Activated T-cell treated with anti-CD3 and anti-CD28 coated beads, Interleukin-2, amount 50 U/mL, for 48 hours (primary cell): ENCODE measurements at places on chromosomes 3 and 15.
A peak's percentile ranks its signal among the peaks of the same experiment; 100 is the strongest.

- DNase-seq, result no peak
Observed at GRCh38 chr15:89028036-89028435, 60.2 kb upstream of the ABHD2 start.

DNA sequence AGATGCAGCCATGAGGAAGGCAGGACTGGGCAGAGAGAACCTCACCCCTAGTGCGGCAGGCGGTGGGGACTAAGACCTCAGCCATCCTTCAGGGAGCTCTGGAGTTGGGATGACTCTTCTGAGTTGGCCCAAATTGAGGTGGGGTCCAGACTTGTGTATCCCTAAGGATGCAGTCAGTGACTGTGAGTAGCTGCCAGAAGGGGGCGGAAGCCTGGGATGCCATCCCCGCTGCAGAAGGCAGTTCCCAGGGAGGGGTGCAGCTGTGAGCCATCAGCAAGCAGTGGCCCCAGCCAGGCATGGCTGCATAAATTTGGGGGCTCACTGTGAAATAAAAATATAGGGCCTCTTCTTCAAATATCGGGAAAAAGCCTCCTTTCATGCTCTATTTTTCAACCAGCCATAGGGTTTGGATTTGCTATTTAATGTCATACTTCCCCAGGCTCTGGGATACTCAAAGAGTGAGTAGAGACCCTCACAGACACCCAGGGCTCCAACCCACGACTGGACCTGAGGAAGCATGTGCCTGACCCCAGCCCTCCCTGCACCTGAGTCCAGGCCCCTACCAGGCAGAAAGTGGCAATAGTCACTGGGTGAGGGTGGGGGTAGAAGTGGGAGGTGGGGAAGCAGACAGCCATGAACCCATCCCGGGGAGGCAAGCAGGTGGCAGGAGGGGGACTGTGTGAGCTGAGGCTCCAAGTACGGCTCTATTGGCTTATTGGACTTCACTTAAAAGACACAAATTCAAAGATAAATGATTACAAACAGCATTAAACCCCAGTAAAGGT, 30.5 kb downstream of the GRK7 start:
- no peak for DNase-seq

DNA sequence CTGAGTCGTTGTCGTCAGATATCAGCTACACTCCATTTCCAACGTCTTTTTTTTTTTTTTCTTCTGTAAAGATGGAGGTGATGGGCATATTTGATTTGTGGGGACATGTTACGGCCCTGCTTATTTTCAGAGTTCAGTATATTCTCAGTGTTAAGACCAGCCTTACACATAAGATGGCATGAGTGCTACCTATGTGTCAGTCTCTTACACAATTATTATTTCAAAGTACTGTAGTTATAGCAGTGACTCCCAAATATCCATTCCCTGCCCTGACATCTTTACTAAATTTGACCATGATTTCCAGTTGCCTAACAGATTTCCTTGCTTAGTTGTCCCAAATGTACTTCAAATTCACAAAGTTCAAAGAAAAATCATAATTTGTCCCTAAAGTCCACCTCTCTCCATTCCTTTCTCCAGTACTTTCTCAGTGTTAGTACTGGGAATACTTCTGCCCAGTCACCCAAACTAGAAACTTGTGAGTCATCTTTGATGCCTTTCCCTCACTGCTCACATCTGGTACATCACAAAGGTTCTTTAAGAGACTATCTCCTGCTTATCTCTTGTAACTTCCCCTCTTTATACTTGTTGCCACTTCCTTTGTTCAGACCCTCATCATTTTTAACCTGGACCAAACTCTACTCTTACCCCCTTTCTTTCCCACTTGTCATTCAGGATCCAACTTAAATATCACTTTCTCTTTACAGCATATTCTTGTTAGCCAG, 67.0 kb downstream of the ZNF609 start:
- no peak for DNase-seq

DNA sequence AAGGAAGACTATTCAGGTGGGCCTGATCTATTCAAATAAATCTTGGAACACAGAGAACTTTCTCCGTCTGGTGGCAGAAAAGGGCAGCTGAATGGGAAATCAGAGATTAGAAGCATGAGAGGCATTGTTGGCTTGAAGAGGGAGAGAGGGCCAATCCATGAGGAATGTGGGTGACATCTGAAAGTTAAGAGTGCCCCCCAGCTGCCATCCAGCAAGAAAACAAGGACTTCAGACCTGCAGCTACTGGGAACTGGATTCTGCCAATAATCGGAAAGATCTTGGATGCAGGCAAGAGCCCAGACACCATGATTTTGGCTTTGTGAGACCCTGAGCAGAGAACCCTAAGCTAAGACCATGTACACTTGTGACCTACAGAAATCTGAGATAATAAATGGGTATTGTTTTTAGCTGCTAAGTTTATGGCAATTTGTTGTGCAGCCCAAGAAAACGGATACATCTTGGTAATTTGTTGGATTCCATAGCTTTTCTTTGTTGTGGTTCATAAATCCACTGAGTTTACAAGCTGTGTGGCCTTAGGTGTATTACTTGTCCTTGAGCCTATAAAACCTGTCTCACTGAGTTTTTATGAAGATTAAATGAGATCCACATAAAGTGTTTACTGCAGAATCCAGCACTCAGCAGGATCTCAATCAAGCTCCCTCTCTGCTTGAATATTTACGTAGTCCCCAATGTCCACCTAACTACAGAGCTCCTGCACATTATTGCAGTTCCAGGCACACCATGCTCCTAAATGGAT, 82.1 kb upstream of the PRTG start:
- DNase-seq, result no peak

- DNase-seq, result no peak
Observed at GRCh38 chr15:63351170-63351569, 30.5 kb downstream of the CA12 start.

DNA sequence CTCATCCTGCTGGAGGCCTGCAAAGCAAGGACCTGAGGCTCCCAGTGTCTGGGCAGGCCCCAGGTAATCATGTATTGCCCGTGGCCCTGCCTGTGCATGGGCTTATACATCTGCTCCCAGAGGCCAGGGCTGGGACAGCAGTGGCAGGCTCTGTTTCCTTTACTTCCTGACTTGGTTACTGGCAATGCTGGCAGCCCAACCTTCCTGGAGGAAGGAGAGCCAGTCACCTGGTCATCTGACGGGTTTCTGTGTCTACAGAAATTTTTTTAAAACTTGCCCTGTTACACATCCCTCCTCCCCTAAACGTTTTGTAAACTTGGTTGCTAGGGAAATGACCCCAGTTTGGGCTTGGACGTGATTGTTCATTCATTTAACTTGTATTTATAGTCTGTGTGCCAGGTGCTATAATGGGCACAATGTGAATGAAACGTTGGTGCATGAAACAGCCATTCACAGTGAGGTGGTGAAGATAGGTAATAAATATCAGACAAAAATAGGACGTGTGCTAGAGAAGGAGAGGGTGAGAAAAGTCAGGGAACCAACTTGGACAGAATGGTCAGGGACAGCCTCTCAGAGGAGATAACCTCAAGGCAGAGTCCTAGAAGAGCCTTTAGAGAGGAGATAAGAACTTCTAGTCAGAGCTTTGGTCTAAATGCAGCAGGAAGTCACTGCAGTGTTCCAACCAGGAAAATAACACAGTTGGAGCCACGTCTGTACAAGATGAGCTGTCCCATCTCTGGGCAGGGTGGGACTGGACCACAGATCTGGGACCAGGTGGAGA, 14.1 kb downstream of the TEX264 start:
- no peak for DNase-seq

DNA sequence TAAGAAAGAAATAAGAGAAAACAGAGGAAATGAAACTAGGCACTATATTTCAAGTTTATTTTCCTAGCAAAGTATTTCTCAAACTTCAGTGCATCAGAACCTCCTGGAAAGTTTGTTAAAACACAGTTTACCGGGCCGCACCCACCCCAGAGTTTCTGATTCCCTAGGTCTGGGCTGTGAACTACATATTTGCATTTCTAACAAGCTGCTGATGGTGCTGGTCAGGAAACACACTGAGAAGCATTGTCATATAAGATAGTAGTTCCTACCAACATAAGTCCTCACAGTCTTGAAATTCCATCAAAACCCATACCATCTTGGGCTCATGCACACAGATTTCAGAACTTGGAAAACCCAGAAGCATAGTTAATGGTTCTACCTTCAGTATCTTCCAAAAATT, 8.3 kb downstream of the SLC9A9 start:
- no peak for DNase-seq

GRCh38 chr3:66198437-66199088, 22.2 kb upstream of the SLC25A26 start:
- DNase-seq, result no peak

DNA sequence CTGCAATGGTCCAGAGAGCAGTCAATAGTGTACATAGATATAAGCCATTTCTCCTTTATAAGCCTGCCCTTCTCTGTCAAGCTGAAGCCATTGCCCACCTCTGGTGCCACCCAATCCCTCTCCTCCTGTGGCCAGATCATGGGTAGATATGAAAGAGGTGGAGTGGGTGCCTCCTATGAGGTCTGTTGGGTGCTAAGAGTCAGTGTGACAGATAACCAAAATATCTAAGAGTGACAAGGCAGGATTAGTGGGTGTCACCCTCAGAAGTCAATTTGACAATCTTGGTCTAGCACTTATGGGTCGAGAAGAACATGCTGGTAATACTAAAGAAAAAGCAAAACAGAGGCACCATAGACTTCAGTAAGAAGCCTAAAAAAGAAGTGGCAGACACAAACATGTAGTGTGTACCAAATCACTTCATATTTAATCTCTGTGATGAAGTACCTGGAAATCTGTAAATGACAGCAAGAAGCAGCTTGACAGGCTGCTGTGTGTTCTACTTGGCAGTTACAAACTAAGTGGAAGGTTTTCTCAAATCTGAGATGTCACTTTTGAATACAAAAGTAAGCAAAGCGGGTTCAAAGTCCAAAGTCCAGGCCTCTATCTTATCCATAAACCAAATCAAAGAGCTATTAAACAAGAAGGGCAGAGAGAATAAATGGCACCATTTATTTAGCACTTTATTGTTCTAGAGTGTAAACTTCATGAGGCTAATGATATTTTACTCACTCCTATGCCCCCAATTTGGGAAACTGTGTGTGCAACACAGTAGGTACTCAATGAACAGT, 118.9 kb upstream of the EOMES start:
- DNase-seq, result no peak

- DNase-seq, result no peak
Observed at GRCh38 chr15:82838096-82838735, 28.8 kb downstream of the WHAMM start.

- DNase-seq, result no peak
Observed at GRCh38 chr3:18847583-18848197, 300.6 kb upstream of the KCNH8 start.

- no peak for DNase-seq
Observed at GRCh38 chr3:79866162-79866561, 98.4 kb upstream of the ROBO1 start.

- DNase-seq, result no peak
Observed at GRCh38 chr3:114796796-114797195, 350.3 kb downstream of the ZBTB20 start.

- no peak for DNase-seq
Observed at GRCh38 chr3:195040773-195041520, 230.0 kb downstream of the XXYLT1 start.

- DNase-seq, result peak; percentile 55
Observed at GRCh38 chr3:115790759-115791158, 167.4 kb downstream of the GAP43 start.

GRCh38 chr3:9715764-9716437, 12.3 kb downstream of the CPNE9 start:
- peak; percentile 65 for DNase-seq

- peak; percentile 23 for DNase-seq
Observed at GRCh38 chr3:86990734-86991481, at the start of gene VGLL3. VGLL3 (minus strand) TSS chr3:86991149; CDS start chr3:86990743, 406 bp downstream.

DNA sequence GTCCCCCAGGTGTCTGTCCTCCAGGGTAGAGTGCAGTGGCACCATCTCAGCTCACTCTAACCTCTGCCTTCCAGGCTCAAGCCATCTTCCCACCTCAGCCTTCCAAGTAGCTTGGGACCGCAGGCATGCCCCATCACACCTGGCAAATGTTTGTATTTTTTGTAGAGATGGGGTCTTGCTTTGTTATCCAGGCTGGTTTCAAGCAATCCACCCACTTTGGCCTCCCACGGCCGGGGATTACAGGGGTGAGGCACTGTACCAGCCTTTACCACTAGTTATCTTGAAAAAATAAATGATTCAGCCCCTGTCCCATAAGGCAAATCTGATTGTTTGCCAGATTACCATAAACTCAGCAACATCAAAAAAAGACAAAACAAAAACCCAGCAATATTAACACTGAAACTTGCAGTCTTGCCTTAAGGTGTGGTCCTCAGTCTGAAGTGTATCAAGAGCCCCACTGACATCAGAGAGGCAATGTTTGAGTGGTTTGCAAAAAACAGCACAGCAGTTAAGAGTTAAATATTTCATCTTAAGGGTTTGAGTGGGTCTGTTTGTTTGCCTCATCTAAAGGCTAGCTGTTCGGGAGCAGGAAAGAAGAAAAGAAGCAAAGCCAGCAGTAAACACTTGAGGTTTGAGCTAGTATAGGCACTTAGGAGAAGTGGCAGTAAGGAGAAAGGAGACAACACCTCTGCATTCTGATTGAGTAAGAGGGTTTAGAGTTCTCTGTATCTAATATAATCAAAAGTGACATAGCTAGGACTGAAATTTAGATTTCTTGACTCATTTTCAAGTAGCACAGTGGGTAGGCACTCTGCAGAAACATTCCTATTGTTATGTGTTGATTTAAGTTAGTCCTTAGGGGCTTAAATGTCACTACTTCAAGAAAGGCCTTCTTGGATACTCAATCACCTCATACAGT, 26.3 kb upstream of the EDEM1 start:
- DNase-seq, result no peak

- no peak for DNase-seq
Observed at GRCh38 chr3:183924956-183925355, 40.3 kb upstream of the PARL start.

DNA sequence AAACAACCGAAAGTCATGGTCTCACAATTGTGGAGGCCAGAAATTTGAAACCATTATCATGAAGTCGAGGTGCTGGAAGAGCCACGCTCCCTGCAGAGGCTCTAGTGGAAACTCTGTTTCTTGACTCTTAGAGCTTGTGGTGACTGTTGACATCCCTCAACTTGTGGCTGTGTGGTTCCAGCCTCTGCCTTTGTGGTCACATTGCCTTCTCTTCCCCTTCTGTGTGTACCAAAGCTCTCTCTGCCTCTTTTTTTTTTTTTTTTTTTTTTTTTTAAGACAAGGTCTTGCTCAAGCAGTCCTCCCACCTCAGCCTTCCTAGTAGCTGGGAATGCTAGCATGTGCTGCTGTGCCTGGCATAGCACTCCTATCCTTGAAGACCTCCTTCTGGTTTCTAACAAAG, 48.7 kb upstream of the CRTC3 start:
- peak; percentile 46 for DNase-seq

DNA sequence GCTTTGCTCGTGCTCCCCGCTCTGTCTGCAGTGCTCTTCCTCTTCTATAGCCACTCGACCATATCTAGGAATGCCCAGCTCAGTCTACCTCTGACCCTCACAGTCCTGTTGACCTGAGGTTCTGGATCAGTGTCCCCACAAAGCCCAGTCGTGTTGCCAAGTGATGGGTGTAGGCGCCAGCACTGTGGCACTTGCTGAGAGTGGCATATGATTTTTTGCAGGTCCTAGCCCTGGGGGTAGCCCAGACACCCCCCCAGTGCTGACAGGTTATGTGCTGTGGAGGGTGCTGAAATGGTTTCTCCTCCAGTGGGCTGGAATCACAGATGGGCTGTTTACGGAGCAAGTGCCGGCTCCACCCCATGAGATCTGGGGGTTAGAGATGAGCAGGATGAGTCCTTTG, 32.5 kb downstream of the ACAD9 start:
- no peak for DNase-seq
